ENCODE measurements at places on chromosomes 3 and 15. TPM values are rescaled to one million over a fixed set of nuclear protein-coding genes. Genes with fewer than 3 reads are reported as not detected.
A peak's percentile ranks its signal among the peaks of the same experiment; 100 is the strongest.

GRCh38 chr3:115359536-115359935 lies 212.4 kb upstream of the ZBTB20 start:
- no peak for DNase-seq

Gene ADAMTS9
- 92.8 TPM for polyA plus RNA-seq

DNA sequence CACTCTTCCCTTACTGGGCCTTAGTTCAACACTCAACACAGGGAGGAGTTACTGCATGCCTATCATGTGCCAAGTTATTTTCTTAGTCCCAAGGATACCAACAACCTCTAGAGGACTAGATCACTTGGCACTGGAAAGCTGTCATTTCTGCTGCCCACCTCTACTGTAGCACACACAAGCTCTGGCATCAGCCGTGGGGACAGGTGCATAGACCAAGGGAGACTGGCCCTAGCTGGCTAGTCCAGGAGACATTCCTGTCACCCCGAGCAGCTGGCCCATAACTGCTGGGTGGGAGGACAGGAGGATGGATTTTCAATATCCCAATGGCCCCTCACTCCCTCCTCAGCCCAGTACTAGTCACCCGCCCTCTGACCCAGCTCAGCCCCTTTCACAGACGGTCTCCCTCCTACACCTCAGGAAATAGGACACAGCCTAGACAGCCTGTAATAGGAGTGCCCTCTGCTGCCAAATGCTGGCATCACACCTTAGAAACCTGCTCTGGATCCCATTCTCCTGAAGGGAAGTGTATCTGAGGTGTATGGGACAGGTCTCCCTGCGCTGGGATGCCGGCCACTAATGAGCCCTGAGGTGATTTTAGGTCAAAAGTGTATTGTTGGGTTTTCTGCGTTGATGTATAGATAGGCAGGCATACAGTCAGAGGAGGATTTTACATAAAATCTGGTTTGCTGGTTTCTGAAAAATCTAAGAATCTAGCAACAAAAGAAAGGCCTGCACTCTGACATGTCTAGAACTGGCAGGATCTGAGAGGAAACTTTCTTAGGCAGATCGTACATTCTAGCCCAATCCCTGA lies 3.4 kb upstream of the DZIP1L start:
- DNase-seq, result peak; percentile 67

GRCh38 chr3:64488939-64489338 lies 198.9 kb downstream of the ADAMTS9 start:
- DNase-seq, result no peak

DNA sequence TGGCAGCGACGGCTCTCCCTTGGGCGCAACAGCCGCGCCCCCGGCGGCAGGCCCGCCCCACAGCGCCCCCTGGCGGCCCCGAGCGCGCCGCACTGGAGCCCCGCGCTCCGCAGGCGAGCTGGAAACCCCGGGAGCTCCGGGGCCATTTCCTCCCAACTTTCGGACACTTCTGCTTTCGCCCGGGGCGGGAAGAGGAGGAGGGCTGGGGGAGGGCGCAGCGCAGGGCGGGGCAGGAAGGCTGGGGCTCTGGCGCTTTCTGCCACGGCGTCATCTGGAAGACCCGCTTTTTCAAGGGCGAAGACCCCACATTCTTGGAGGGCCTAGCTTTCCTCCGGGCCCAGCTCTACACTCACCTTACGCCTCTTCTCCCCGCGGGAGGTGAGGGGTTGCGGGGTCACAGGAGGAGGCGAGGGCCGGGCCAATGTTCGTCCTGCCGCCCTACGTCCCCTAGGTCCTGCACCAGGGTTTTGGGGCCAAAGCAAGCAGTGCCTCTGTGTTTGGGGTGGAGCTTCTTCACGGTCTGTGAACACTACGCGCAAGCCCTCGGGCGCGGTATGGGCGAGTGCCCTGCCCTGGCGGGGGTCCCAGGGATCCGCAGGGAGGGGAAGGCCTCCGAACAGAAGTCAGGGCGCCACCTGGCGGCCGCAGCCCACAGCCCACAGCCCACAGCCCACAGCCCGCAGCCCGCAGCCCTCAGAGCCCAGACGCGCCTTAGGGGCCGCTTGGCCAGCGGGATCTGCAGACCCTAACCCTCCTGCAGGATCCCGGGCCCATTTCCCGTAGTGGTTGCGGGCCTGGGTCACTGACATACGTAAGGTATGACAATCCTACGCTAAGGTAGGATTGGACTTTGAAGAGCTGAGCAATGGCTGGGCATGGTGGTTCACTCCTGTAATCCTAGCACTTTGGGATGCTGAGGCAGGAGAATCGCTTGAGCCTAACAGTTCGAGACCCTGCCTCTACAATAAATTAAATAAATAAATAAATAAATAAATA lies 31.1 kb downstream of the FOXL2 start:
- peak; percentile 95 for DNase-seq

DNA sequence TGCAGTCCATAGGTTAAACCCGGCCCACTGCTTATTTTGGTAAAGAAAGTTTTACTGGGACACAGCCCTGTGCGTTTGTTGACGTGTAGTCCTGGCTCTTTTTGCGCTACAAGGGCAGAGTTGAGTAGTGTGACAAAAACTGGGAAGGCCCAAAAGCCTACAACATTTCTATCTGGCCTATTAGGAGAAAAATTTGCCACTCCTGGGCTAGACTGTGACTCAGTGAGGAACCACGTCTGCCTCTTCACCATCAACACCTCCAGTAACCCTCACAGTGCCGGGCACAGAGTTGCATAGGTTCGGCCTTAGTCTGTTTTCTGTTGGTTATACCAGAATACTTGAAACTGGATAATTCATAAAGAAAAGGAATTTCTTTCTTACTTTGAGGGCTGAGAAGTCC lies 110.3 kb downstream of the TOP2B start:
- no peak for DNase-seq

Gene MYZAP
- polyA plus RNA-seq, result 4.1 TPM

Gene ALG1L2
- 1.3 TPM for polyA plus RNA-seq

DNA sequence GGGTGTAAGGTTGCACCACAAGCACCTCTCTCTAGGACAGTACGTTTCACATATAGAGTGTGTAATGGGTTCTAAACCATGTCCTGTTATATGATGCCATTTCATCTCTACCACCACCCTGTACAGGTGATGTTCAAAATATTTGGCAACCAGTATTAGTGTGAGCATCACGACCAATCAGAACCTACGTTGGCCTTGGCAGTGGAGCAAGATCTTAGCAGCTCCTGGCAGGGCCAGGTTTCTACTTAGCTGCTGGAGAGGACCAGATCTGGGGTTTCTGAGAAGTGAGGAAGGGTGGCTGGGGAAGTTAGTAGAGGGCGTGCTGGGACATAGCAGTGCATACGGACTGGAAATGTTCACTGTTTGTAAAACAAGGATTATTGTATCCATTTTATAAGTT lies 23.1 kb upstream of the MITF start:
- no peak for DNase-seq

- DNase-seq, result no peak
Observed at GRCh38 chr3:51970606-51971300, 3.1 kb downstream of the ABHD14B start.

DNA sequence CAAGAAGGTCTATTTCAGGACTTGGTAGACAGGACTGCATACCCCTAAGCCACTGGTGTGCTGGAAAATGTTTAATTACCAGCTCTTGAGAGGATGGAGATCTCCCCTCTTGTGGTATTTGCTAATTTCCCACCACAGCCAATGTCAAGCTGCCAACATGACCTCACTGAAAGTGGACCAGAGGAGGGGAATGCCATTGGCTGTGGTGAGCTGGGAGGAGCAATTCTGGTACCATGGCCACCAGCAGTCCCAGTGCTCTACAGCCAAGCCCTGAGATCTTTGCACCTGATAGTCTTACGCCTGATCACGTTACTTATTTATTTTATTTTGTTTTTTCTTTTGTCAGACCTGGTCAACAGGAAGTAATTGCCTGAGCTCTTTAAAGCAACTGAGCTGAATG lies 82.5 kb upstream of the BCL6 start:
- no peak for DNase-seq

DNA sequence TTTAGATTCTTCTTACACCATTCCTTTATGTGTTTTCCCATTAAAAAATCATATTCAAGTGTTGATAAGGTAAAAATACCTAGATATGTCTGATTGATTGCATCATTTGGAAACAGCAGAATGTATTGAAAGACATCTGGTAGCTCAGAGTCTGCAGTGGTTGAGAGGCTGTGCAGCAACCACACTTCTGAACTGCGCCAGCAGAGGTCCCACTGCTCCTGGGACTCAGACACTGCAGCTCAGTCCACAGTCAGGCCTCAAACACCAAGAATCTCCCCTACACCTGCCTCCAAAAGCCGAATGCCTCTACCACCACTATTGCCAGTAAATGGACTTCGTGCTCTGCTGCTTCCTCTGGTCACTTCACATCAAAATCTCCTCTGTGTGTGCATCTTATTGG lies 176.9 kb upstream of the LMCD1 start:
- DNase-seq, result no peak

Gene NEK10
- 3.0 TPM for polyA plus RNA-seq

DNA sequence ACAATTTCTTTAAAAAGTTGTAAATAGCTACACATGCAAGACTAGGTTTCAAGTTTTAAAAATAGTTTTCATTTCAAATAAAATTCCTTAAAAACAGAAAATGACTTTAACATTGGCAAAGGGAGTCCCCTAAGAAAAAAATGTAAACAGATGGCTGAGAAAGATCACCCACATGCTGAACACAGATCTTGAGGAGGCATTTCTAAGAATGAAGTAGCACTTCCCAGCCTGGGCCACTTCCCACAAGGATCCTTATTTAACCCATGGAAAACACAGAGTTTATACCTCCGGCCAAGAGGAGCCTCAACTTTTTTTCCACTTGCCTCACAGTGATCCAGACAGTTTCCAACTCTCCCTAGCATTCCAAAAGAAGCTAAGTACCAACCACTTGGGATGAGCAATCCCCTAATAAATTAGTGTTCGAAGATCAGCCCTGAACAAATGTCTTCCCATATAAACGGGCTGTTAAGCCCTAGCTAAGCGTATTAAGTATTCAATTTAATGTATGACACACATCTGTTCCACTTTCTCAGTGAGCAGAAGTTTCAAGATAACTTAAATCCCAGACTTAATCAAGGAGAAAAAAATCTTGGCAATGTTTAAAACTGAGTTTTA lies 61.4 kb downstream of the GADL1 start:
- peak; percentile 30 for DNase-seq

Gene MKRN2OS
- polyA plus RNA-seq, result 0.35 TPM

- no peak for DNase-seq
Observed at GRCh38 chr15:98785807-98786621, 137.7 kb downstream of the IGF1R start.

DNA sequence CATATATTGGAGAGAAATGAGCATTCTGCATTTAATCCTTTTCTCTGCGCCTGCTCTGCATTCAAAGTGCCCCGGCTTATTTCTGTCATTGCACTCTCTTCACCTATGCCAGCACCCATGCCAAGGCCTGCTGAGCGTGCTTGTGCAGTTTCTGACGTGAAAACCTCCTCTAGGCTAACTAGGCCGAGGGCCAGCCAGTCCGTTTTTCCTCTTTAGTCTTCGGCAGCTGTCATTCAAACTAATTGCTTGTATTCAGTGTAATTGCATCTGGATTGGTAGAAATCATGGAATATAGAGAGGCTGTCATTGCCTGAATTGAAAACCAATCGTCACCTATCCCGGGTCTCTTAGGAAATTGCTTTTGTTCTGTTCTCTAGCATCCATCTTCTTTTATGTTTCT lies 94.0 kb downstream of the ARPP21 start:
- no peak for DNase-seq

Gene RAD54L2
- polyA plus RNA-seq, result 11.6 TPM

GRCh38 chr15:28932361-28932760 lies 46.6 kb downstream of the APBA2 start:
- DNase-seq, result no peak

DNA sequence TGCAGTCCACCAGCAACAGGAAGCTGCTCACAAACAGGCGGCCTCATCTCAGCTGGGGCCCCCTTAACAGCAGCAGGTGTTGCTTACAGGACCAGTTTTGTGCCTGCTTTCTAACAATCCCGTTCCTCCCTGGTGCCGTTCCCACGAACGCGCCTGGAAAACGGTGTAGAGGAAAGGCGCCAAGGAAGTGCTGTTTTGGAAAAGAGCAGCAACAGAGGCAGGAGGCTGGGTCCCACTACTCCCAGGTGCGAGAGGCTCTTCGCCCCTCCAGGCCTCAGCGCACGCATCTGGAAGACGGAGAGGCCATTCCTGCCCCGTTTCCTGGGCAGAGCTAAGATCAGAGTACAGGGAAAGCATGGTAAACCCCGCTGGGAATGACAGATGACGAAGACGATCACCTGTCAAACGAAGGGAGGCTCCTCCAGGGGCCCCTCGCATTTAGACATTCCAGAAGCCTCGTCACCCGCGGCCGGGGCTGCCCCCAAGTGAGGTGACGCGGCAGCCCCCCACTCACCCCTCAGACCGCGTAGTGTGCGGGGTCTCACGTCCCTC lies 603 bp downstream of the SCAPER start:
- DNase-seq, result peak; percentile 77

DNA sequence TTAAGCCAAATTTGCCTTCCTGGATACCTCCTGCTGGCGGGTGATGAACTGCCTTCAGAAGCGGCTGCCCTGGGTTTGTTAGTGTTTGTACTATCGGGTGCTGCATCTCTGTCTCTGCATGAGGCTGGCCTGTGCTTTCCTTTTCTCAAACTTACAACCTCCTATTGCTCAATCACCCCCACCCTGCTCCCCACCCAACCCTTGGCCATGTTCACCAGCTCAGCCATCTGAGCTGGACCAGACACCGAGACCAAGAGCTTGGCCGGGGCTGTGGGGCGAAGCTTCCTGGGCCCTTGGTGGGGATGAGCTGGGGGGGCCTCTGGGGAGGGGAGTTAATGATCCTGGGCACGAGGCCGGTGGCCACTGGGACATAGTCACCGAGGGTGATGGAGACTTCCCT lies 16.8 kb upstream of the FBLN2 start:
- DNase-seq, result no peak
